ENCODE measurements at places on chromosomes 3 and 15. TPM values are rescaled to one million over a fixed set of nuclear protein-coding genes. Genes with fewer than 3 reads are reported as not detected.

DNA sequence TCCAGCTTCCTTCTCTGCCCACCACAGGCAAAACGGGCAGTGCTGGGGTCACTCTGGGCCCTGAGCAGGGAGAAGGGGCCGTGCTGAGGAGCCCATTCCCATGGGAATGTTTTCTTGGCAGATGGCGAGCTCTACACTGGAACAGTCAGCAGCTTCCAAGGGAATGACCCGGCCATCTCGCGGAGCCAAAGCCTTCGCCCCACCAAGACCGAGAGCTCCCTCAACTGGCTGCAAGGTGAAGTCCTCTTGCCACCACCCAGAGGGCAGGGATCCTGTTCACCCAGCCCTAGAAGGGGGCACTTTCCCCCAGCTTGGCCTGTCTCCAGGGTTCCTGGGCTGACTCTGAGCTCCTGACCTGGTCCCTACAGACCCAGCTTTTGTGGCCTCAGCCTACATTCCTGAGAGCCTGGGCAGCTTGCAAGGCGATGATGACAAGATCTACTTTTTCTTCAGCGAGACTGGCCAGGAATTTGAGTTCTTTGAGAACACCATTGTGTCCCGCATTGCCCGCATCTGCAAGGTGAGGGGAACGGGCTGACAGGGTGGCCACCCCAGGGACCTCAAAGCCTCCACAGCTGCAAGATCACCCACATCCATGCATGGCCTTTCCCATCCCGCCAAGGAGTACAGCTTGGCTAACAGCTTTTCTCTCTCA is 12.4 kb downstream of the CIB1 start:
- DNase-seq, result peak; percentile 70

- no peak for DNase-seq
These were observed 1.2 kb upstream of the UBP1 start for GRCh38 chr3:33441225-33441976.

DNA sequence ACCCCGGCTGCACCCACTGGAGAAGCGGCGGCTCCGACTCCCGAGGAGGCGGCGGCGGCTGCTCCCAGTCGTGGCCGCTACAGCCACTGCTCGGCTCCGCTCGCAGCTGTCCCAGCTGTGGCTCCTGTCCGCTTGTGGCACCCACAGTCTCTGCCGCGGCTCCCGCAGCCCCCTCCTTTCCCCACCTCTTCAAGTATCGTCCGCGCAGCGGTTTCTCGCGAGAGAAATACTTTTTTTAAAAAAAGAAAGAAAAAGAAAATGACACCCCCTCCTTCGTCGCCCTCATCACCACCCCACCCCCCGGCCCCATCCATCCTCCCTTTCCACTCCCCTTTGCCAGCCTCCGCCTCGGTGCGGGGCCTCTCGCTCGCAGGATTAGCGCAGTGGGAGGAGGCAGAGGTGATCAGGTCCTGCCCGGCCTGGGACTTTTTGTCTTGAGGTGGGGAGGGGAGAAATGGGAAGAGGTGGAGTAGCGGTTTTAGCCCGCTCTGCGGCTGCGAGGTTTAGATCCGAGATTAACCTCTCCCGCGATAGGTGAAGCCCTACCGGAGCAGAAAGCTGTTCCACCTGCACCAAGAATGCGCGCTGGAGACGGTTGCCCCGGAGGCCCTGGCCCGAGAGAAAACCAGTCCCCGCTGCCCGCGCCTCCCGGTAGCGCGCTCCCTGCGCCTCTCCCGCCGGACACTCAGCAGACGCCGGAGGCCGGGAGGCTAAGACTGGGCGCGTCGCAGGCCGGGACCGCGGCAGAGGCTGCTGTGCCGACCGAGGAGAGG is at the start of gene FBN1:
Gene FBN1, minus strand, starts transcription at position 152 of the 773 bp plus-strand sequence. CDS start 940 bp downstream, outside the sequence.
- DNase-seq, result peak; percentile 88

DNA sequence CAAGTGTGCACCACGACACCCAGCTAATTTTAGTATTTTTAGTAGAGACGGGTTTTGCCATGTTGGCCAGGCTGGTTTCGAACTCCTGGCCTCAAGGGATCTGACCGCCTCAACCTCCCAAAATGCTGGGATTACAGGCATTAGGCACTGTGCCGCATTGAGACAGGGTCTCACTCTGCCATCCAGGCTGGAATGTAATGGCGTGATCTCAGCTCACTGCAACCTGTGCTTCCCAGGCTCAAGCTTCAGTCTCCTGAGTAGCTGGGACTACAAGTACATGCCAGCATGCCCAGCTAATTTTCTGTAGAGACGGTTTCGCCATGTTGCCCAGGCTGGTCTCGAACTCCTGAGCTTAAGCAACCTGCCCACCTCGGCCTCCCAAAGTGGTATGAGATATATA is 51.6 kb downstream of the ACAD9 start:
- no peak for DNase-seq

Gene HRH1
- polyA plus RNA-seq, result 21.2 TPM

GRCh38 chr3:11198070-11198469 is 43.8 kb downstream of the HRH1 start:
- DNase-seq, result no peak

GRCh38 chr3:133851931-133852330 is 43.8 kb downstream of the RAB6B start:
- no peak for DNase-seq

GRCh38 chr15:38061856-38062649 is 127.6 kb downstream of the TMCO5A start:
- no peak for DNase-seq

Gene ANKUB1
- not detected for polyA plus RNA-seq

- no peak for DNase-seq
These were observed 39.8 kb upstream of the FGF7 start for GRCh38 chr15:49383266-49383665.

GRCh38 chr3:44228900-44229299 is 12.8 kb upstream of the TOPAZ1 start:
- DNase-seq, result no peak

Gene ALDH1A3
- 2.8 TPM for polyA plus RNA-seq

Gene CX3CR1
- not detected for polyA plus RNA-seq

DNA sequence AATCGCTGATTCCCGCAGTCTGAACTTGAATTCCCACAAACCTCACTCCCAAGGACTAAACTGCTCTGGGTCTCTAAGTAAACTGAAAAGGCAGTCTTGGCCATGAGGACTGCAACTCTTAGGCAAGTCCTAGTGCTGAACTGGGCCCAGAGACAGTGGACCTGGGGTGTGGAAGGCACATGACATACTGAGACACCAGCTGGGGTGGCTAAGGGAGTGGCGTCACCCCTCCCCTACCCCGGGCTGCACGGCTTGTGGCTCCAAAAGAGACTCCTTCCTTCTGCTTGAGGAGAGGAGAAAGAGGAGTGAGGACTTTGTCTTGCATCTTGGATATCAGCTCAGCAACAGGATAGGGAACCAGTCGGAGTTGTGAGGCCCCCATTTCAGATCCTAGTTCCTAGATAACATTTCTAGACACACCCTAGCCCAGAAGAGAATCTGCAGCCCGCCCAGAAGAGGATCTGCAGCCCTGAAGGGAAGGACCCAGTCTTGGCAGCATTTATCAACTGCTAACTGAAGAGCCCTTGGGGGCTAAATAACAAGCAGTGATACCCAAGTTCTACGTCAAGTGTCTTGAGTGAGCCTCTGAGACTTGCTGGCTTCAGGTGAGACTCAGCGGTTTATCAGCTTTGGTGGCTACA is 110.7 kb upstream of the C3orf80 start:
- DNase-seq, result no peak

DNA sequence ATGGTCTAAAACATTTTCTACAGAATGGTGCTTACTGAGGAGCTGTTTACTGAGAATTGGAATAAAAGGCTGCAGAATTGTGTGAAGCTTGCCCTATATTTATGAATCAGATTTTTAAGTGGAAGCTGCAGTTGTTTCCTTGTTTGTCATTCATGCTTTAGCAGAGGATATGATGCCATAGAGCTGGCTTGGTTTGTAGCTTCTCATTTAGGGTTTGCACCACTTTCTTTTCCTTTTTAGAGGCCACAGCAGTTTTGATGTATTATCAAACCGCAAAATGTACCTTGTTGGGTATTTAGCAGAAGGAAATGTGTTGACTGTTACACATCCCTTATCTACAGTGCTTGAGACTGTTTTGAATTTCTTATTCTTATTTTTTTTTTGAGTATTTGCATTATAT is 66.2 kb downstream of the RASA2 start:
- peak; percentile 52 for DNase-seq

GRCh38 chr3:117681619-117682018 is 972.0 kb downstream of the TUSC7 start:
- no peak for DNase-seq

GRCh38 chr3:133162265-133162664 is 124.1 kb downstream of the TMEM108 start:
- no peak for DNase-seq

Gene MUC4
- polyA plus RNA-seq, result 0.06 TPM

DNA sequence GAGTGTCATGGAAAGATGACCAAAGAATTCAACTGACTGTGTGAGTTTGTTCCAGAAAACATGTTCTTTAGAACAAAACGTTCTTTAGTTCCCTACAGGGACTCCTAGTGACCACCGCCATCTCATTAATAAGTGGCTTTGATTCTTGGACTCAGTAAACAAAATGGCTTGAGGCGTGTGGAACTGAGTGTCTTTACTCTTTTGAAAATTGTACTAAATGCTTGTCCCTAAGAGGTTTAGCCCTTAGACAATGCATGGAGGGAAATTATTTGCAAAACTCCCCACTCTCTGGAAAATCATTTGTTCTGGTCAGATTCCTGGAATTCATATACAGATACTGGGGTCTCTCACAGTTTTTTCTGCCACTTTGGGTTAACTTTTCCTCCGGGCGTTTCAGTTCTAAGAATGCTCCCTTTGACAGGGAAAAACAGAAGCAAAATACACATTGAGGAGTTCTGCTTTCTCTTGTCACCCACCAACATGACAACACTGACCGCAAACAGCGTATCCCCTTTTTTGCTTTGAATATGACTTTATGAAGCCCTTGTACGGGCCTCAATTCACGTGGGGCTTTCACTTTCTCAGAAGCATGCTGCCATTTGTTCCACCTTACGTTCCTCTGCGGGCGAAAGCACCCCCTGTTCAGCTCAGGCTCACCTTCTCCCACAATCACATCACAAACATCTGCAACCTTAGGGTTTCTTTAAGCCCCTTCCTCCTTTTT is 15.3 kb upstream of the NRROS start:
- no peak for DNase-seq

DNA sequence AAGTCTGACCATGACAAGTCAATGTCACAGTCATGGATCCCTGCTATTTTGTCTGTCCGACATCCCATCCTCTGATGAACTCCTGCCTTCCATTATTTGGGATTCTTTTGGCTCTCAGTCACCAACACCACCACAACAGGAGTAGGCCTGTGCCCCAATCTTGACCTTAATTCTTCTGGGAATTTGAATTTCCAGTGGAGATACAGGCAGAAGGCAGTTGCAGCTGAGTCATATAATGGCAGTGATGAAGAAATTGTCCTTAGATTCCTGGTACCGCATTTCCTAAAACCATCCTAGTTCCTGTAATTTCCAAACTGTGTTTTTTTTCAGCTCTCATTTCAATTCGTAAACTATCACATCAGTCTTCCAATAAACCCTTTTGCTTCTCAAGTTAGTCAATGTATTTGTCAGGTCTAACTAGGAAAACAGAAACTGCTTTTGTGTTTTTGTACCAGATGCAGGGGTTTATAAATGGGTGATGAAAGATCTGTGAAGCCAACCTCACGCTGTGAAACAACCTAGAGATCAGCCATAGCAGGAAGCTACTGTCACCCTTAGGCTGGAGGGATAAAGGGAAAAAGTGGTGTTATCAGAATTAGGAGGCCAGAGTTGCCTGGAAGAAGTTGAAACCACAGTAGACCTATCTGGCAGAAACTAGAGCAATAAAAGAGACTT is 126.3 kb upstream of the TMEM108 start:
- DNase-seq, result no peak

Gene MAP2K5
- polyA plus RNA-seq, result 5.6 TPM

DNA sequence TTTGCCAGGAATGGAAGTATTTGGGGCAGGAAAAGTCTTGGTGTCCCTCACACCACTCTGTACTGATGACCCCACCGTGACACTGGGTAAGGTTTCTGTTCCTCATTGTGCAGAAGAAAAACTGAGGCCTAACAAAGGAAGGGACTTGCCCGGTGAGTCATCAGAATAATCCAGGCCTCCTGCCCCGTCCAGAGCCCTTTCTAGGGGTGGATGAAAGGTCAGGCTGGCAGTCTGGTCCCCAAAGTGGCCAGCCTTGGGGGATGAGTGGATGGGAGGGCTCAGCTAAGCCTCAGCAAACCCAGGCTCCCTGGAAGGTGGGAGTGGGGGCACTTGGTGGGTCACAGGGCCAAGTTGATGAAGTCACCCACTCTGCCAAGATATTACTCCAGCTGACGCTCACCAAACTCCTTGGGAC is 2.3 kb upstream of the DNAH1 start:
- DNase-seq, result peak; percentile 78

Gene NOX5
- 0.08 TPM for polyA plus RNA-seq

Gene ROPN1B
- not detected for polyA plus RNA-seq

Gene GOLGA6A
- polyA plus RNA-seq, result not detected

DNA sequence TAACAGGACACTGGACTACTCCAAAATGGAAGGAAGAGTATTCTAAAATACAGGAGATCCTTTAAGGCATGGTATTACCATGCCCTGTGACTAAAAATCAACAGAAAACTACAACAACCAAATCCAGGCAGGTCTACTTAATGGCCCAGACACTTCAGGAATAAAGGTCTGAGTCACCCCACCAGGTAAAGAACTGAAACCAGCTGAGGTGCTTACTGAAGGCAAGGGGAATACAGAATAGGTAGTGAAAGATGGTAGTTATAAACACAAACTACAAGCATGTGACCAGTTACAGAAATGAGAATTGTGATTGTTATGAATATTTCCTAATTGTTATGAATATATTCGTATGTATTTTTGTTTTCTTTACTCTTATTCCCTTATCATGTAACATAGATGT is 13.4 kb downstream of the IFT57 start:
- no peak for DNase-seq

Gene RTP3
- polyA plus RNA-seq, result not detected

GRCh38 chr3:10334459-10334858 is 13.5 kb upstream of the SEC13 start:
- no peak for DNase-seq

Measured in endothelial cell of umbilical vein (primary cell).